ENCODE measurements at places on chromosomes 2 and 18.

DNA sequence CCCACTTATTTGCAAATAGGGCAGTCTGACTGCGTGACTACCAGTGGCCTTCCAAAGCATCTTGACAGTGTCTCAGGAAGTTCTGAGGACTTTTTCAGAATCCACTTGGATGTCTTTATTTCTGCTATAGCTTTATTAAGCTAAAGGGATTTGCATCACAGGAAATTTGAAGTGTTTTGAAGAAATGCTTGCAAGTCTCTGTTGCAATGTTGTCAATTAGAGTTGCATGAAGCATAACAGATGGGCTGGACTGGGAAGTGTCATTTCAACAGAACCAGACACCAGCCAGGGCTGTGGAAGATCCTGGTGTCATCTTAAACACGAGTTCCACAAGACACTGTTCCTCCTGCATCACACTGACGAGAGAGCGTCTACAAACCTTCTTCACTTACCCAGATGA, 224.5 kb downstream of the EN1 start:
- DNase-seq: no peak

- DNase-seq: no peak
These were observed 5.6 kb upstream of the SERPINB11 start for GRCh38 chr18:63697097-63697660.

DNA sequence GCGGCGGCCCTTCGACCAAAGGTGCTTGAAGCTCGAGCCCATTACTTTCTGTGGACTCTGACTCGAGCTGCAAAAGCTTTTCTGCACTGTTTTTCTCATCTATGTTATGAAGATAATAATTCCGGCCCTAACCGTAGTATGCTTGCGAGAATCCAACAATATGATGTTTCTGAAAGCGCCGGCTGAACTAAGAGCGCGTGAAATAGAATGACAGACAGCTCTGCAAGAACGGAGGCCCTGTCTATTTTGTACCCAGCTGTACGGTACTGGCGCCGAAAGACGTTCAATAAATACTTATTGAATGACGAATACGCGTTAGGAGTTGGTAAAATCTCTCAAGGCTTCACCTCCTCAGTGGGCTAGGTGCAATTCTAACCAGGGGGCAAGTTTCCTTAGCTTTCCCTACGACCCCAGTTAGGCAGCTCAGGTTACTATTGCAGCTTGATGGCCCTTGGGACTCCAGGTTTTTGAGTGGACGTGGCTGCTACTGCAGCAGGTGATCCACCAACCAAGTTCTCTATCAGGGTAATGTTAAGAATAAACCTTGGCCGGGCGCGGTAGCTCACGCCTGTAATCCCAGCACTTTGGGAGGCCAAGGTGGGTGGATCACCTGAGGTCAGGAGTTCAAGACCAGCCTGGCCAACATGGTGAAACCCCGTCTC, 570 bp downstream of the SCRN3 start:
- no peak for DNase-seq

DNA sequence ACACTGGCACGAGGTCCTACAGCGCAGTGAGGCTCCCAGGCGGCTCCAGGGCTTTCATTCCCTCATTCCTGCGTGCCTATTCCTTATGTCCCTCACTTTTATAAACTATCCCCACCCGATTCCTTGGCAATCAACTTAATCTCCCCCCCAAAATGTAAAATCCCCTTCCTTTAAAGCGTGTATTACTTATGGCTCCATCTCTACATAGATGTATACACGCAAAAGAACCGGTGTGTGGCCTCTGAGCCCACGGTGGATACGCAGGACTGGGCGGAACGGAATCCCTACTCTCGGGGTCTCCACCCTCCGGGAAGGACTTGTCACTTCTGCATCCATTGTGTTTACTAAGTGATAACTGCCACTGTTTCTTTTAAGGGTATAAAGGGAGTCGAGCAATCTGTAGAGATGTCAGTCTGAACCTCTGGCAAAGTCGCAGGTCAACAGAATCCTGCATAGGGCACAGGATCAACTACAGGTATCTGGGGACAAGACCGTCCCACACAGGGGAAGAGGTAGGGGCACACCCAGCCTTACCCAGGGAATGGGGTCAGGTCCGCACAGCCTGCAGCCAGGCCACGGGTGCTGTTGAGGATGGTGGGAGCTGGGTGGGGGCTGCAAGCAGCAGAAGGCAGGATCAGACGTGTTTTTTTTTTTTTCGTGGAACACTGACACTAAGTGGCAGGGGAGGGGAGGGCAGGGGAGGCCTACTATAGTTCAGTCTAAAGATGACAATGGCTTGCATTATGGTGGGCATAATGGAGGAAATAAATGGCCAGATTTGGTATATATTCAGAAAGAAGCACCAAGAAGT, 42.1 kb downstream of the HDLBP start:
- DNase-seq: no peak

DNA sequence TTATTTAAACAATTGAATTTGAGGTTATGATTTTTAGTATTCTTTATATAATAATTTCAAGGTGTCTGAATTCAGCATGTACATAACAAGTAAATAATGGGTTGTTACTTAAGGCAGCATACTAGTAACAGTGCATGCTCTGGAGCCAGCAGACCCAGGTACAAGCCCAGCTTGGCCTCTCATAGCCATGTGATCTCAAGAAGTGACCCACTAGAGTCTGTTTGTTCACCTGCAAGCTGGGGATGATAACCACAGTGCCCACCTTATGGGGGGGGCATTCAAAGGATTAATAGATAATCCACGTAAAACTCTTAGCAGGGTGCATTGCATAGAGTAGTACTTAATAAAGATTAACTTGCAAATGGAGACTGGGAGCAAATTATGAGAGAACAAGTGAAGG, 163.6 kb downstream of the TRABD2A start:
- DNase-seq: no peak

- no peak for DNase-seq
These were observed 649.1 kb downstream of the NYAP2 start for GRCh38 chr2:226048611-226049010.

- no peak for DNase-seq
These were observed 35.5 kb upstream of the KIDINS220 start for GRCh38 chr2:8872821-8873432.

DNA sequence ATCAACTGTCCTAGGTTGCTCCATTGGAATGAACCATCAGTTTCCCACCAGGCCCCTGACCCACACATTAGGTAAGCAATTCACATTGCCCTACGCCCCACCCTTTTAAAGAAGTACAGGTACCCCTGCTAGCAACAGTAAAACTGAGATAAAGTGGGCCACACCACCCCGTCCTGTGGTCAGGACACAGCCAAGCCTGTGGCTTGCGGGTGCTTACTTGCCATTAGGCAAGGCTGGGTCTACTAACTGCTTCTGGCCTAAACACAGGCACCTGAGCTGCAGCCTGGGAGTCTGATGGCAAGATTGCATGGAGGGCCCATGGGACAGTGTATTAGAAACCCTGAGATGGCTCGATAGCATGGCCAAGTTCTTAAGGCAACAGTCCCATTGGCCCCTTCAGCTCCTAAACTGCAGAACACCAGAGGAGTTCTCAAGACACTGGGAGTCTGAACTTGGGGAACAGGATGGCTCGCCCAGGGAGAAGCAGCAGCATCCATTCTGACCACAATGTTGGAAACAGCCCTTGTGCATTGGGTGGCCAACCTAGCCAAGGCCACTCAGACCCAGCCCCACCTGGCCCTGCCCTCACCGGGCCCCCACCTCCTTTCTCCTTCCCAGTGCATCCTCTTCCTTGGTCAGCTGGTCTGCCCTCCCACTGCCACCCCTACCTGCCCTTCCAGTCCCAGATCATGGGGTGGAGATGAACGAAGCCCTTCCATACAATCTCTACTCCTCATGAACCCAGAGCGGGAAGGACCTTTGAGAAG, 177.1 kb downstream of the TNS1 start:
- DNase-seq: no peak

- DNase-seq: no peak
These were observed 15.3 kb downstream of the SGPP2 start for GRCh38 chr2:222439692-222440091.

GRCh38 chr2:64751286-64752260, 97.9 kb upstream of the SERTAD2 start:
- DNase-seq: no peak

DNA sequence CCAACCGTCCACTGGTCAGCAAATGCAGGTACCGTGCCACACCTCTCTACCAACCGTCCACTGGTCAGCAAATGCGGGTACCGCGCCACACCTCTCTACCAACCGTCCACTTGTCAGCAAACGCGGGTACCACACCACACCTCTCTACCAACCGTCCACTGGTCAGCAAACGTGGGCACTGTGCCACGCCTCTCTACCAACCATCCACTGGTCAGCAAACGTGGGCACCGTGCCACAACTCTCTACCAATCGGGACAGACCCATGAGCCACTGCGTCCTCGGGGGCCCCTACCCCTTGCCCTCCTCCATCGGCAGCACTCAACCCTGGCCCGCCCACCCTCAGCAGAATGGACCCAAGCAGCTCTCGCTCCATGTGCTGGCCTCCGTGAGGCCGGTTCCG, 226.4 kb upstream of the SALL3 start:
- no peak for DNase-seq

DNA sequence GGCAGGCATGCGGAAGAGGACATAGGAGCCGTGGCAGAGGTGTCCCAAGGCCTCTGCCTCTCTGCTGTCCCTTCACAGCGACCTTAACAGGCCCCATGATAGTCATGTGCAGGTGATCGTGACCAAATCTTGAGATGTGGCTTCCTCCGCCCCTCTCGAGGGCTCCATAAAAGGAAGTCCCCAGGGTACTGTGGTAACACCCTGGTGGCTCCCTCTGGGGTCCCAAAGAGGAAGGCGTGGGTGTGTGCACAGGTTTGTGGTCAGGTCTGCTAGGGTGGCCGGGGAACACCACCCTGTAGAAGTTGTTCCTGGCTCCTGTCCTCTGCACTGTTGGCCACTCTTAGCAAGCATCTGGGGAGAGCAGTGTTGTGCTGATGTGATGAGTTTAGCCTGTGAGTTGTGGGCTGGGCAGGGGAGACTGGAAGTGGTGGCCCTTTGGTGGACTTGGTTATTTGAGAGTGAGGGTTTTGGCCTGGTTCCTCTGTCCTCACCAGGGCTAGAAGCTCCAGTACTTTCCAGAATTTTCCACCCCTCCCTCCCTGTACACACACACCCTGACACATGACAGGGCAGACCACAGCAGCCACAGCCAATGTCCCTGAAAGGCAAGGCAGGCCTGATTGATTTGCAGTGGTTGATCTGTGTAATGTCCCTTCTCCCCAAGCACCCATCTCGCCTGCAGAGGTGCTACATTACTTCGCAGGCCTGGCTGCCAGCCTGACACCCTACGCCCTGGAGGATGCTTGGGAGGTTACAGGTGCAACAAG, 68.9 kb upstream of the BOD1L2 start:
- no peak for DNase-seq

- no peak for DNase-seq
These were observed 153.3 kb upstream of the NOSTRIN start for GRCh38 chr2:168649105-168649504.

DNA sequence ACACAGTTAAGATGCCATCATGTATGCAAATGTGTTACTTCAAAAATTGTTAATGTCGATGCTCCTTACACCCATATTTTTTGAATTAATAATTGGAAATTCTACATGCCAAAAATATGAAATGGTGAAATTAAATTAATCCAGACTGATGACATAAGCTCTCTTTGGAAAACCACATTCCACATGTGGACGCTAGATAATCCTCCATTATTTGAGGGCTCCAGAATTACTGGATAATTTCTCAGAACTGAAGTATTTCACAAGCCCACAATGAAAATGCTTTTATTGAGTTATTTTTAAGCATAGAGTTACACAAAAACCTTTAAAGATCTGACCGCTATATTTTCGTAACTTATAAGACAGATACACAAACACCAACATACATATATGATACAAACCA, 47.8 kb downstream of the FARSB start:
- DNase-seq: no peak

GRCh38 chr2:66236067-66236685, 198.7 kb upstream of the MEIS1 start:
- no peak for DNase-seq

- DNase-seq: no peak
These were observed 256.0 kb downstream of the C1D start for GRCh38 chr2:67806816-67807215.

DNA sequence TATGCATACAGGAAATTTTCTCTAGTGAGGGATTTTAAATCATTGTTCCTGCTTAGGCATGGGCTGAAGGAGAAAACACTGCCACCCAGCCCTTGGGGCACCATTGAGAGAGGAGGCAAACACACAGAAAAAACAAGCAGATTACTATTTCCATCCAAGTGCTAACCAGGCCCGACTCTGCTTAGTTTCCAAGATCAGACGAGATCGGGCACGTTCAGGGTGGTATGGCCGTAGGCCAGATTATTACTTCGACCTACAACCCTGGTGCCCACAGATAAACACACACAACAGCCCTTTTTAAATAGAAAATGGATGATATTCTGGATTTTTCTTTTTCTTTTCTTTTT, 45.4 kb upstream of the RHOB start:
- no peak for DNase-seq

DNA sequence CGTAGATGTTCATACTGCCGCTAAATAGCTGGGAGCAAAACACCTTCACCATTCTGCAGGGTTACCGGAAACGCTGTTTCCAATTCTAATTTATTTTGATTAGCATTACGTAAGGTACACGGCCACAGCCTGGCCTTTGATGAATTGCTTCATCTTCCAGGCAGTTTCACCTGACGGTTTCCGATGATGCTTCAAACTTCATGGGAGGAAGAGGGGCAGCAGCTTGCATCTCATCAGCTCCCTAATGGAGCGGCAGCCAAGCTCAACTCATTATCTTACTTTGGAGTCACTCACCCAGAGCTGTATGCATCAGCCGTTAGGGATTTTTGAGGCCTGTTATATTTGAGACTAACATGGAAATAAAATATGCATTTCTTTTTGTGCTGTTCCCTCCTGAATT, 54.8 kb downstream of the TMEM18 start:
- DNase-seq: no peak

GRCh38 chr2:3489764-3490115, 29.6 kb downstream of the ADI1 start:
- no peak for DNase-seq

DNA sequence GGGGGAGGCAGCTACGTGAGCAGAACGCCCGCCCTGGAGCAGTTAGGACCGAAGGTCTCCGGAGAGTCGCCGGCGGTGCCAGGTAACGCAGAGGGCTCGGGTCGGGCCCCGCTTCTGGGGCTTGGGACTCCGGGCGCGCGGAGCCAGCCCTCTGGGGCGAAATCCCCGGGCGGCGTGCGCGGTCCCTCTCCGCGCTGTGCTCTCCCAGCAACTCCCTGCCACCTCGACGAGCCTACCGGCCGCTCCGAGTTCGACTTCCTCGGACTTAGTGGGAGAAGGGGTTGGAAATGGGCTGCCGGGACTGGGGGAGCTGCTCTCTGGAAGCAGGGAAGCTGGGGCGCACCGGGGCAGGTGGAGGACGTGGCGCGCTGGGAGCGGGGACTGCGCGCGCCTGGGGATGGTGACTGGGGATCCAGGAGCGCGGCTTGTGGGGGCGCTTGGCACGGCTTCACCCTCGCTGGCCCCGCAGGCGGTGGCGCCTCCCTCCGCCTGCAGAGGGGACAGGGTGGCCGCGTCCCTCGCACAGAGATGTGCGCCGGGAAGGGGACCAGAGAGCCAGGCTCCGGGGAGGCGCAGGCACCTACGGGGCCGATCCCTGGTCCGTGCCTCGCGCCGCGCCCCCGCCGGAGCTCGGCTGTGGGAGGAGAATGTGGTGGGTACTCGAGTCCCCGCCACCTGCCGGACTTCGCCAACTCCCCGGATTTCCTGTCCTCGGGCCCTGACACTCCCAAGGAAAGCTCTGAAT, 688 bp downstream of the CDH20 start:
- DNase-seq: no peak

GRCh38 chr2:45651415-45652089, at the start of gene PRKCE:
Gene PRKCE, plus strand, starts transcription at chr2:45651675.
- peak; percentile 39 for DNase-seq

All from activated T-cell treated with anti-CD3 and anti-CD28 coated beads for 4 hours (primary cell).